ENCODE measurements at places on chromosomes 2 and 18.

GRCh38 chr2:111945444-111946293 is 47.3 kb downstream of the MERTK start:
- no peak for DNase-seq

DNA sequence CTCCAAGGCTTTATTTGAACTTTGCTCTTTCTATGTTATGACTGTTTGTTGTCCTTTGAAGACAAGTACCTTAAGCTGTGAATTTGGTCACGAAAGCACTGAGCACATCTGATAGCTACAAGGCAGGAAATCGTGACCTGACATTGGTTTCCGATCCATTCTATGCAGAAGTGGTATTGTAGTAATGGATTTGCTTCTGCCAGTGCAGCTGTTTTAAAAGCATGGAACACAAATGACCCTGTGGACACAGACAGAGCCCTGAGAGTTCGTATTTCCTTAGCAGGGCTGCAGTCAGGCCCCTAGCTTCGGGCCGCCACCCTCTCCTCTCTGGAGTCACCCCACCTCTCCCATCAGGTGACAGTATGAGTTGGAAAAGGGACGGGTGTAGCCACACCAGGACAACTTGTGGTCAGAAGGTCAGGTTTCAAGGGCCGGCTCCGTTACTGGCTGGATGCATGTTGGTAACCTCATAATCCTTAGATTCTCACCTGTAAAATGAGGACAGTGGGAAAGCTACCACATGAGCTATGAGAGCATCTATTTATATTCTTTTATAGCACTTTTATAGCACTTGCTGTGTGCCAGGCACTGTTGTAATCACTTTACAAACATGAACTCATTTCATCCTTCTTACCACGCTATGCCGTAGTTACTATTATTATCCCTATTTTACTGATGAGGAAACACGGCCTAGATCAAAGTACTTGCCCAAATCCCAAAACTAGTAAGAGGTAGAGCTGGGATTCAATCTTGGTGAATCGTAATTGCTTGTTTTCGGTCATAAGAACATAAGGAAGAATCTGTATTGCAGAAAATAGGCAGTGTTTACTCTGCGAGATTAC is 70.2 kb downstream of the SPATS2L start:
- no peak for DNase-seq

DNA sequence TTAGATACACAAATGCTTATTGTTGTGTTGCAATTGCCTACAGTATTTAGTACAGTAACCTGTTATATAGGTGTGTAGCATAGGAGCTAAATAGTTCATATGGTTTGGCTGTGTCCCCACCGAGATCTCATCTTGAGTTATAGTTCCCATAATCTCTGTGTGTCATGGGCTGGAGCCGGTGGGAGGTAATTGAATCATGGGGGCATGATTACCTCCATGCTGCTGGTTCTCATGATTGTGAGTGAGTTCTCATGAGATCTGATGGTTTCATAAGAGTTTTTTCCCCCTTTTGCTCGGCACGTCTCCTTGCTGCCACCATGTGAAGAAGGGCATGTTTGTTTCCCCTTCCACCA is 190.5 kb upstream of the SESTD1 start:
- DNase-seq, result no peak

DNA sequence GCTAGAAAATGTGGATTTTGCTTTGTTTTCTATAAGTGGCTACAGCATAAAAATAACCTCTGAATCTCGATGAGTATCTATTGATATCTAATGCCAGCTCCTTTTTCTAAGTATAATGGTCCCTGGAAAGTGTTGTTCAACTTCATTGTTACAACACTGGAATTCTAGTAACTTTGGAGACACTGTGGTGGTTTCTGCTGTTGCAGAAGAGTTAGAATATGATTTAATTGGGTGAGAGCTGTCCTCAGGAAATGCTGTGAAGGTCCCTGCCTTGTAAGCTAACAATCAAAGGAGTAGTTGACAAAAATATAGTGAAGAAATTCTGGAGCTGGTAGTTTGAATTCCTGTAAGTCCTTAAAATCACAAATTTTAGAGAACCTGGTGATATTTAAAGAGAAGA is 62.1 kb downstream of the C18orf63 start:
- no peak for DNase-seq

GRCh38 chr2:203734276-203734983 is 28.0 kb downstream of the CD28 start:
- DNase-seq, result no peak

DNA sequence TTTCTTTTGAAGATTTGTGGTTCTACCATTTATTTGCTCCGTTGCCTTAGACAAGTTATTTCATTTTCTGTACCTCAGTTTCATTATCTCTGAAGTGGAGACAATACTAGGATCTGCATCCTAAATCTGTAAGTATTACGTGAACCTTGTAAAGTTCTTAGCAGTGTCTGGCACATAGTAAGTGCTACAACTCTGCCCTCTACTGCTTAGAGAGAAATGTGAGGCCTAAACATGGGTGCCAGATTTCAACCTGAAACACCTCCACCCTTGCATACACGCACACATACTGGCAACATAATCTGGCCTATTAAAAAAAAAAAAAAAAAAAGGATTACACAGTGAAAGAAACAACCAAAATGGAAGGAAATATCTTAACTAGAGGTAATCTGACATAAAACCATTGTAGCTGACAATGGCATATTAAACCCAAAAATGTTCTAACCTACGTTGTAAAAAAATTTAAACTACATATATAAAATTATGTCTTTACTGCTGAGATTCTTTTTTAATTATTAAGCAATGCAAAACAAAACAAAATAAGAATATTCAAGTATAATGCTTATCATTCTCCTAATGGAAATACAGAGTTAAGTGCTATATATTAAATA is 132.6 kb downstream of the MAP2 start:
- no peak for DNase-seq

DNA sequence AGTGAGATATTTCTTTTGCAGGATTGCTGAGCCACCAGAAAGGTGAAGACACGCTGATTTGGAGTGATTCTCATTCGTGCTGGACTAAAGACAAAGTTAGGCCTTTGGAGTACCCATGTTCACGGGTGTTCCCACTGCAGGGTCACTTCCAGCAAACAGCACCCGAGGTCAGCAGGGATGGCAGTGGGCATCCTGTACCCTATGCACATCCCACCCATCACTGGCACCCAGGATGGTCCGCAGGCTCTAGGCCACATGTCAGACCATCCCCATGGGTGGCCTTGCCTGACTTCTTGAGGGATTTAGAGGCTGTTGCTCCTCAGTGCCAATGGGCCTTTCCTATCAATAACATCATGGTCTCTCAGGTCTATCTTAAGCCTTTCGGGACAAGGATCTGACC is 39.3 kb upstream of the TMEM17 start:
- no peak for DNase-seq

GRCh38 chr2:215692387-215693079 is 256.7 kb upstream of the FN1 start:
- no peak for DNase-seq
